ENCODE measurements at places on chromosomes 1 and 21.

GRCh38 chr1:119275145-119276134 lies 93.1 kb upstream of the HAO2 start:
- DNase-seq = peak; percentile 59

- no peak for DNase-seq
Measured at GRCh38 chr1:112692681-112693080, 14.2 kb downstream of the RHOC start.

DNA sequence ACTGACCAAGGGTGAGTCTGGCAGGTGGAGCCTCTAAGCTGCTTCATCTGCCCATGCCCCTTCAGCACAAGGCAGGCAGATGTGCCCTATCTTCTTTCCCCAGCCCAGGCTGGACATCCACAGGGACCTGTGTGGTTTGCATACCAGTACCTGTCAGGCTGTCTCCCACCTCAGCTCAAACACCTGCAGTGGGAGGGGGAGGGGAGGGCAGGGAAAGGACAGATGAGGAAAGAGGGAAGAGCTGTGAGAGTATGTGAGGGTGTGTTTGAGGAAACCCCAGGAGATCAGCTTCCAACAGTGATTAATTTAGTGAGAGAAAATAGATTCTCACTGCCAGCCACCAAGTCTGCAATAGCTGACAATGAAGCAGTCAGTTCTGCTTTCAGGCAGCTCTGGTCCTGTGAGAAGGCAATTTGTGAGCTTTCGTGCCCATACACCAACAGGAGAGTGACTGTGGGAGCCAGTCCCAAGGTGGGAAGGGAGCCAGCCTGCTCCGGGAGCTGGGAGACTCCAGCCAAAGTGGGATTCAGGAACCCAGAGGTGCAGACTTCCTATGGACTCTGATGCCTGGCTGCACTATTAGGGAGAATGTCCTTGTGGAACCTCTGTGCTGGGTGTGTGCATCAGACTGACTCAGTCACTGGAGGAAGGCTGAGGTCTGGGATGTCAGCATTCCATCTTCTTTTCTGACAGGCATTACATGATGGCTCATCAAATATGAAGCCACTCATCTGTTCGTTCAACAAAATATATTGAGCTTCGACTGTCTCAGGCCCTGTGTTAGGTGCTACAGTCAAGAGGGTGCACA lies 59.7 kb downstream of the TNR start:
- no peak for DNase-seq

- DNase-seq = no peak
Measured at GRCh38 chr21:15823486-15824150, 93.8 kb downstream of the USP25 start.

GRCh38 chr1:33232716-33233115 lies 23.6 kb upstream of the ZNF362 start:
- no peak for DNase-seq

DNA sequence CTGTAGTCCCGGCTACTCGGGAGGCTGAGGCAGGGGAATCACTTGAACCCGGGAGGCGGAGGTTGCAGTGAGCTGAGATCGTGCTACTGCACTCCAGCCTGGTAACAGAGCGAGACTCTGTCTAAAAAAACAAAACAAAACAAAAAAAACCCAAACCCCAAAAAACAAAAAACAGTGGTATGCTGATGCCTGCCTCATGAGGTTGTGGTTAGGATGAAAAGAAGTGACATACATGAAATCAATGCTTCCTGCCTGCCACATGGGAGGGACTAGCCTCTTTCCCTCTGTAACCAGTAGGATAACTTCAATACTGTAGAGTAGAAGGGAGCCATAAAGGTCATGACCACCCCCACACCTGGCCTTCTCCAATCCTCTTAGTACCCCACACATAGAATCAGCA lies 55.2 kb downstream of the TENT5C start:
- DNase-seq = no peak

DNA sequence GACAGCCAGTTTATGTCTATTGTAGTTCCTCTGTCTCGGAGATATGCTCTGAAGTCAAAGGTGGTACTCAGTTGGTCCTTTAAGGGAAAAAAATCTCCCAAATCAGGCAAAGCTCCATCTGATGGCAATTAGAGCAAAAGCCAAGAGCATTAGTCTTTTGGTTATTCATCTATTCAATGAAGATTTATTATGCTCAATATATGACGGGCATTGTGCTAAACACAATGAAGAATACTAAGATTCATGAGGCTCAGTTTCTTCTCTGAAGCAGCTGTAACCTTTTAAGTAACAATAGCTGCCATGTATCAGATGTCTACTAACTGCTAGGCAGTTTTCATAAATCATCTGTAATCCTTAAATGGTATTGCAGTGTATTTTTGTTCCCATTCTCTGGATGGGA lies 47.6 kb upstream of the MROH9 start:
- no peak for DNase-seq
